ENCODE measurements at places on chromosomes 11 and 22.

- no peak for DNase-seq
Measured at GRCh38 chr22:45546333-45547015, 43.8 kb downstream of the FBLN1 start.

DNA sequence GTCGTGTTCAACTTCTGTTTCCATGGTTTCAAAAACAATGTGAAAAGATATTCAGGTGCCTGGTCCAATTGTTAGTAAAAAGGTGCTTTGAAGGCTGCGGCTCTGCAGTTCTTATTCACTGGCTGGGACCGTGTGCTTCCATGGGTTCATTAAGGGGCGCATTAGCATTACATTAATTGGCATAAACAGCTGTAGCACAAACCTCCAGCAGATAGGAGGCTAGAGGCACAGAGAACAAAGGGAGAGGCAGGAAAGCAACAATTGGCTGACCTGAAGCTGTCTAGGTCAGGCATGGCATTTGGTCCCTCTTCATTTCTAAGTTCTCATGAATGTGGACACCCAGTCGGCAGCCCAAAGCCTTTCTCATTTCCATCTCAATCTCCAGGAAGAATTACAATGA lies 16.6 kb downstream of the PAK1 start:
- no peak for DNase-seq

- no peak for DNase-seq
Measured at GRCh38 chr11:96197801-96198701, 144.9 kb downstream of the MAML2 start.

- no peak for DNase-seq
Measured at GRCh38 chr11:59243633-59244032, 30.9 kb upstream of the MPEG1 start.

DNA sequence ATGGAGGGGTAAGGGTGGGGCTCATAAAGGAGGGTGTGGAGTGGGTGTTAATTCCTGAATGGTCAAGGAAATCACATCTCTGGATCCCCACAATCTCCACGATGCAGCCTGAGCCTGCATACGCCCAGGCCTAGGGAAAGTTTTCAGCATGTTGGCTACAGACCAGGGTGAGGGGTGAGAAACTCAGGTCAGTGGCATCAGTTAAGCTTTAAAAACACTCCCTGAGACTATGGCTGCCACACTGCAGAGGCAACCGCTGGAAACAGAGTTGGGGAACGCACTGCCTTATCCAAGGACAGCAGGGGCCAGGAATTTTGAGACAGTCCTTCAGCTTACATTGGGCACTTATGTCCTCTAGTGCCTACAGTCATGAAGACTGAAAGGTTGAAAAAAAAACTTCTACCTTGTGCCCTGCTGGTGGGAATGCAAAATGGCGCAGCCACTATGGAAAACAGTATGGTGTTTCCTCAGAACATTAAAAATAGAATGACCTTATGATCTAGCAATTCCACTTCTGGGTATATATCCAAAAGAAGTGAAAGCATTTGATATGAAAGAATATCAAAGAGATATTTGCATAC lies 19.7 kb downstream of the DKK3 start:
- DNase-seq: no peak

DNA sequence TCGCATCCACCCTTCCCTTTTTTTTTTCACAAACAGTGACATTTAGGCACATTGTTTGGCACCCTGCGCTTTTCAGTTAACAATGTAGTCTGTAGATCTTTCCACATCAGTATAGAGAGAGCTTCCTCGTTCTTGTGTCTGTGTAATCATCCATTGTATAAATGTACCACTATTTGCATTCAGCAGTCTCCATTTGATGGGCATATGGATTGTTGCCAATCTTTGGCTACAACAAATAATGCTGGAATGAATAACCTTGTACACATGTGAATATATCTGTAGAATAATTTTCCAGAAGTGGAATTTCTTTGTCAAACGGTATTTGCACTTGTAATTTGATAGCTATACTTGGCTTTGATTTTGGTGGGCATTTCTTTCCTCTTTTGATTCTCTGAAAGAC lies 17.1 kb downstream of the MPEG1 start:
- DNase-seq: no peak

DNA sequence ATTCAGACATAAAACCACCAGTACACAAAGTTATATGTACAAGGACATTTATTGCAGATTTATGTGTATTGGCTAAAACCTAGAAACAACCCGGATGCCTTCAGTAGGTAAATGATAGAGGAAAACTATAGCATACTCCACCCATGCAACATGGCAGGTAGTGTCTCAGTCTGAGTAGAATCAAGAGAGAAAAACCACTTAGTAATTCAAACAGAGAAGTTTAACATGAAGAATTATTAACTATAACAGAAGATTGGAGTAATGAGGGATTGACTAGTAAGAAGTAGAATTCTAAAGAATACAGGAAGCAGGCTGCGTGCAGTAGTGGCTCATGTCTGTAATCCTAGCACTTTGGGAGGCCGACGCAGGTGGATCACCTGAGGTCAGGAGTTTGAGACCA lies 16.2 kb upstream of the SPTY2D1 start:
- no peak for DNase-seq

GRCh38 chr11:18368221-18368620 lies 26.1 kb upstream of the LDHA start:
- DNase-seq: no peak

DNA sequence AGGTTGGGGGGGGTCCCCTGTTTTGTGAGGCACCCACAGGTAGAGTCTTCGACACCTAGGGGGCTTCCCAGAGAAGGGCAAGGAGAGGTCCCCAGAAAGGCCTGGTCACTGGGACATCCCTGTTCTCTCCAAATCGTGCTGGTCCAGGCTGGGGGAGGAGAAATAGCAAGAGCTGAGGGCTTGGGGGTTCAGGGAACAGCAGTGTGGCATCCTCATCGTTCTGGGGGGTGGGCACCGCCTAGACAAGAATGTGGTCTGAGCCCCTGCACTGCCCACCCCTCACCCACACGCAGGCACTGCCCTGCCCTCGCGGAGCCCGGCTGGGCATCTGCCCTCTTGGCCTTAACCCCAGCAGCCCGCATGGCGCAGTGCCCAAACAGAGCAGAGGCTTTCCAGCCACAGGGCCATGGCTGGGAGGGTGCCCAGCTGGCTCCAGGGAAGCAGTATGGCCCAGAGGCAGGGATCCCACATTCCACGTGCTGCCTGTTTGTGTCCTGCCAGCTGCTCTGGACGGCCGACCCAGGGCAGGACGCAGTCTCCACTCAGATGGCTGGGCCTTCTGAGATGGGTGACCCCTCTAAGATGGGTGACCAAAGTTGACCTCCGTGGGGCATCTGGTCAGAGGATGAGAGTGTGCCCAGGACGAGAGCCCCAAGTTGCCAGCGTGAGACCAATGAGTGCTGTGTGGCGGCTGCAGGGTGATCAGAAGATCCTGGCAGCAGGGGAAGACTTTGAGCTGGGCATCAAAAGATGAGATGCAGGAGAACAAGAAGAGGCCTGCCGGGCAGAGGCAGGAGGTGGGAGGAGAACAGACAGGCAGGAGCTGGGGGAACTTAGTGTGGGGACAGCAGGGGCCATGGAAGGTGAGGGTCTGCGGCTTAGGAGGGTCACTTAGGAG lies 14.4 kb downstream of the SCARF2 start:
- no peak for DNase-seq

DNA sequence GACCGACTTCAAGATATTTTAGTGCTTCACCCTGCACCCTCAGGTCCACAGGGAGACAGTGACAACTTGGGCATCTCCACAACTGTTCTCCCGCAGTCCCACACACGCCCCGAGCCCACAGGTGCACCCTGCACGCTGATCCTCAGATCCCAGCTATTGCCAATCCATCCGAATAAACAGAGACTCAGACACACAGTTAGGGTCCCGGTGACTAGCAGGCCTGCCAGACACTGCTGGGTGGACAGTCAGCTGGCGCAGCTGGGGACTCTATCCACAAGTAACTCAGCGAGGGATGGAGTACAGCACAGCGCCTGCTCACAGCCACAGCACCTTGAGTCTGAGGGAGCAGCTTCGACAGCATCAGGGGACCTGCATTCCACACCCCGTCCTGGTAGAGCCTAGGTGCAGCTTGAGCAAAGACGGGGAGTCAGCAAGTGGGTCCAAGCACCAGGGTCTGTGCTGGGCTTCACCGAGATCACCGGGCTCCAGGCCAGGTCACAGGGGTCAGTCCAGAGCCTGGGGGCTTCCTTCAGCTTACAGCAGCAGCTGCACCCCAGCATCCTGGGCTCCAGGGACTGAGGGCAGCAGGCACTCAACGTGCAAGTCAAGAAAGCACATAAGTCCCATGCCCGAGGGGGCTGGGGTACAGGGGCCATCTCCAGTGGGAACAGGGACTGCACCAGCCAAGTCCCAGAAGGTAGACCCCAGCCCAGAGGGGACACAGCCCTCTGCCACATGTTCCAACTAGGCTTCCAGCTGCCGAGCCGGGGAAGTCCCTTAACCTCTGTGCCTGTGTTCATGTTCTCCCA lies 7.6 kb downstream of the RPL3 start:
- no peak for DNase-seq

DNA sequence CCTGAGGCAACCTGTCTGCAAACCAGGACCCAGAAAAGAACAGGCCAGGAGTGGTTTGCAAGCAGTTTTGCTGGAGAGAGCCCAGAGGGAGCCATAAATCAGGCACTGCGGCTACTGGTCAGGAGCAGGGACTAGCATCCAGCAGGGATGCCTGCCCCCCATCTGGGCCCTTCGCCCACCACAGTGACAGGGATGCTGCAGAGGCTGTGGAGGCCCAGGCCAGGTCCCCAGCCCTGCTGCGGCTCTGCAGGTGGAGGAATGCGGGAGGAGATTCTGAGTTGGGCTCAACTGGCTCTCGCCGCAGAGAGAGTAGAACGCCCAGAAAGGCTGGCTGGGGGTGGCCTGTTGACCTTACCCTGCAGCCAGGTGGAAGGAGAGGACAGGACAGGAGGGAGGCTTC lies 16.4 kb upstream of the NEFH start:
- no peak for DNase-seq

DNA sequence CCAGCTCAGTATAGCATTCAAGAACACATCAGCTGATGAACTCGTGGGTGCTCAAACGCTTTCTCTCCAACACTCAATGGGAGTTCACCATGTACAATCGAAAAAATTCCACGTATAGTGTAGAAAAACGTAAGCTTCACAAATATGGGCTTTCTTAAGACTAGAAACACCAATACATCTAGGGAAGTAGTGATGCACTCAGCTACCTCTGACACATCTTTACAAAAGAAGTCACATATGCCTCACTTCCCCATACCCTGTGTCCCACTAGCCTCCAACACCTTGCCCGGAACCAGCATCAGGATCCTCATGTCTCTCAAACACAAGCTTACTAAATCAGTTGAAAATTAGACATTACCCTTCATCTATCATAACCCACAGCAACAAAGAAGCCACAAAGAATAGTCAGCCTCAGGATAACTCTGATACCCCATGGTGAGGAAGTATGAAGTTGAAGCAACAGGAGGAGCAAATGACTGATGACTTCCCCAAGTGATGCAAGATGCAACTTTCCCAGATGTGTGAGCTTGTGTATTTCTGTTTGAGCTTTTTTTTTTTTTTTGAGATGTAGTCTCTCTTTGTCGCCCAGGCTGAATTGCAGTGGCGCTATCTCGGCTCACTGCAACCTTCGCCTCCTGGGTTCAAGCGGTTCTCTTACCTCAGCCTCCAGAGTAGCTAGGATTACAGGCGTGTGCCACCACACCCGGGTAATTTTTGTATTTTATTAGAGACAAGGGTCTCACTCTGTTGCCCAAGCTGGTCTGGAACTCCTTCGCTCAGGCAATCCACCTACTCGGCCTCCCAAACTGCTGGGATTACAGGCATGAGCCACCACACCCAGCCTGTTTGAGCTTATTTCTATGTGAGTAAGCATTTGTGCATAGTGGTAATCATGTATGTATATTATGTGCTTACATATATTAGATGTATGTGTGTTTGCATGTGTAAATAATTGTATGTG lies 8.5 kb upstream of the DENND5A start:
- no peak for DNase-seq

GRCh38 chr11:106986261-106986660 lies 32.0 kb downstream of the GUCY1A2 start:
- no peak for DNase-seq

- peak; percentile 52 for DNase-seq
Measured at GRCh38 chr22:42649246-42650099, at the start of gene CYB5R3. TSS of gene CYB5R3 (minus strand) at chr22:42649392. CDS start at chr22:42649315, 77 bp downstream.

DNA sequence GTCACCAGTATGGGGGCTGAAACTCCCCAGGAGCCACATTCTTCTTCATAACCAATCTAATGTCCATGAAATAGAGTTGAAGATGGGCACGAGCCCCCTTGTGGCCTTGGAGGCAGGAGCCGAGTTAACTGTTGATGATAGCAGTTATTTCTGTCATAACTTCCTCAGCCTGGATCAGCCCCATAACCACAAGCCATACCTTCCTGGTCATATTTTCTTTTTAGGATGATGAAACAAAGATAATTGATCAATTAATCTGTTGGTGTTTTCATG lies 65.0 kb upstream of the TTC12 start:
- no peak for DNase-seq

GRCh38 chr11:62018981-62019664 lies 51.7 kb upstream of the FTH1 start:
- DNase-seq: no peak
